ENCODE measurements at places on chromosomes 2 and 18. TPM values are rescaled to one million over a fixed set of nuclear protein-coding genes. Genes with fewer than 3 reads are reported as not detected.

GTF3C2 gene
- total RNA-seq = 29.9 TPM

MOGAT1 gene
- not detected for total RNA-seq

TOGARAM2 gene
- total RNA-seq = not detected

PTGR3 gene
- 14.0 TPM for total RNA-seq

Measured in H4 (cell line).